ENCODE measurements at places on chromosomes 4 and X. TPM values are rescaled to one million over a fixed set of nuclear protein-coding genes. Genes with fewer than 3 reads are reported as not detected.

The MSN gene
- 318 TPM for total RNA-seq

The PNCK gene
- not detected for total RNA-seq

The MUC7 gene
- total RNA-seq: not detected

The SOX3 gene
- not detected for total RNA-seq

The LIAS gene
- total RNA-seq: 11.7 TPM
